ENCODE measurements at places on chromosomes 16 and 17.

DNA sequence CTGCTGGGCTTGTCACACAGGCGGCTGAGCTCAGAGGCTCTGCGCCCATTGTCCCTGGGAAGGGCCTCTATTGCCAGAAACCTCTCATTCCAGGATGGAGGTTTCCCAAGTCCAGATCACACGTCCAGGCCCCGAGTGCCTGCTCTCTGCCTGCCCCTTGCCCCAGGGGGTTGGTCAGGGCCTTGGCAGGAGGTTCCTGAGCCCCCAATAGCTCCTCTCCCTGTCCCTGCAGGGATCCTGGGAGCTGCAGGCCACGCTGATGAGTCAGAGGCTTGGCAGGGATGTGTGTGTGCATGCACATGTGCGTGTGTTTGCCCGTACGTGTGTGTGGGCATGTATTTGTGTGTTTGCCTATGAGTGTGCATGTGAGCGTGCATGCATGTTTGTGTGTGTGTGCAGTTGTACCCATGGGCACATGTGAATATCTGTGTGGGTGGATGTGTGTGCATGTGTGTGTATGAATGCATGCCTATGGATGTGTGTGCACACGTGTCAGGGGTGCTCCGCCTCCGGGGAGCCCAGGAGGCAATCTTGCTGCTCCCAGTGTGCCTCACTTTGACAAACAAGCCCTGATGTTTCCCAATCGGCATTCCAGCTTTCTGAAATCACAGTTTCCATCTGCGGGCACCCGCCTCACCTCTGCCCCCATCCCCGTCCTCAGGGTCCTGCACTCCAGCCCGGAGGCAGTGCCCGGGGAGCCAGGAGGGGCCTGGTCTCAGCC is 98.4 kb upstream of the GSE1 start:
- no peak for DNase-seq

DNA sequence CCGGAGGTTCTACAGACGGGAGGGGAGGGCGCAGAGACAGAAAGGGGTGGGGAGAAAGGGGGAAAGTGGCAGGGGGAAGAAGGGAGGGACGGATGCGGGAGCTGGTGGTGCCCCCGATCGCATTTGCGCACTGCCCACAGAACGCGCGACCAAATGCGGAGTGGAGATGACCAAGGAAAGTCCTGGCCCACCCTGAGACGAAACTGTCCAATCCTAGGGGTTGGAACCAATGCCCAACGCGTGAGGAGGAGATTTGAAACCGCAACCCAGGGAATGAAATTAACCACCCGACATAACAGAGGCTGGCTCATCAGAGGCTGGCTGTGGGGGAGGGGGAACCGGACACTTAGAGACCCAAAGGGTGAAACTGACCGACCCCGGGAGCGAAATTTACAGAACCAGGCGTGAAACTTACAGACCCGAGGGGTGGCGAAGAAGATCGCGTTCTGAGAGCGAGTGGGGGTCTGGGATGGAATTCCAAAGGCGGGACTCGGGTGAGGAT is 1.4 kb downstream of the HES7 start:
- no peak for DNase-seq

- no peak for DNase-seq
These were observed 6.5 kb downstream of the ABHD15 start for GRCh38 chr17:29560316-29560715.

DNA sequence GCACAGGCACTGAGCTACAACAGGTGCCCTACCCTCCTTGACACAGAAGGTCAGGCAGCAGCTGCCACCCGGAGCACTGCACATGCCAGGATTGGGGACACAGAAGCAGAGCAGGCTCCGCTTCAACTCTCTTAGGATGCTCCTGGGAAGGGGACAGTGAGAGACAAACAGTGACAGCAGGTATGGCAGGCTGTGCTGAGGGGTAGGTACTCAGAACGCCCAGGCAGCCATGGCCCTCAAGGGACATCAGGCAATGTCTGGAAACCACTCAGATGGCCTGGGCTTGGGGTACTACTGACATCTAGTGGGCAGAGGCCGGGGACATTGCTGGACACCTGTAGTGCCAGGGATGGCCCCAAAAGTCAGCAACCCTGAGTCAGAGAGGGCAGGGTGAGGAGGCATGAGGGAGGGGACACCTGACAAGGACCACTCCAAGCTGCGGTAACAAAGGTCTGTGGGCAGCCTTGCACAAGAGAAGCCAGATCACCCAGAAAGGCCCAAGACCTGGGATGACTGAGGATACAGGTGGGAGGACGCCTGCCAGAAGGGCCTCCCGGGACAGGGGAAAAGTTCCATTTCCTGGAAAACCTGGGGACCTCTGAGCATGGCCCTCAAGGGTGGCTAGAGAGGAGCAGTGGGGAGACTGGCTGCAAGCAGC is 21.2 kb downstream of the PEMT start:
- no peak for DNase-seq

Data from activated T-helper 1 cell treated with Interleukin-2 at 50 U/mL for 16 hours (primary cell).